ENCODE measurements at places on chromosomes 2 and 18.

DNA sequence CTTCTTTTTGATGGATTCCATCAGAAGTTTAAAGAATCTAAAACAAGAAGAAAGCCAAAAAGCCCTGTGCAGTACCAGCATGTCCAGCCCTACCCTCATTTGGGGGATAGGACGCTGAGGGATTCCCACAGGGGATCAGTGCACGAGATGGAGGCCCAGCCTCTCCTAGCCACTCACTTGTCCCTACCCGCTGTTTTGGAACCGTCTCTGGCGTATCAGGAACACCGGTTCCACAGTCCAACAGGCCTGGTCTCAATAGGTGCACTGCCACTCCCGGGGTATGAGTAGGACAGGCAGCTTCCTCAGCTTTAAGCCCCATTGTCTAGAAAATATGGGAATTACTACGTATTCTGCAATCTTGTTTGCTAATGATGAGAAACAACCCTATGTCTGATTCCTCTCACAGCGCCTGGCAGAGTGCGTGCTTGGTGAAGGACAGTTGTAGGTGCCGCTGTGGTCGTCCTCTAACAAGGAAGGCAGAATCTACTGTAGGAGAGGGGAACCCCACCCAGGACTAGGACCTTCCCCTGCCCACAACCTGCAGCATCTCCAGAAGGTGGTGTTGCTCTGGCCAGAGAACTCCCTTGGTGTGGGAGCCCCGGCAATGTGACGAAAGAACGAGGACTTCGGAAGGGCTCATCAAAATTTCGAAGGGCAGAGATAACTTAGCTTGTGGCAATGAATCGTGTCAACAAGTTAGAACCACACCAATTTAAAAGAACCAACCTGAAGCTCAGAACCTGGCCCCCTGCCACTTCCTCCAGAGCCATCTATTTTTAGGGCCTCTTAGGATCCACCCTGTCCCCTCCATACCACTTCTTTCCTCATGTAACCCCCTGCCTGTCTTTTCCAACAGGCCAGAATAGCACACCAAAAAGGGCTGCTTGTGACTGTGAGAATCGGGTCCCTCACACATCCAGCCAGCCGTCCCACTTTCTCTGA is 71.7 kb downstream of the POLR1A start:
- no peak for DNase-seq

DNA sequence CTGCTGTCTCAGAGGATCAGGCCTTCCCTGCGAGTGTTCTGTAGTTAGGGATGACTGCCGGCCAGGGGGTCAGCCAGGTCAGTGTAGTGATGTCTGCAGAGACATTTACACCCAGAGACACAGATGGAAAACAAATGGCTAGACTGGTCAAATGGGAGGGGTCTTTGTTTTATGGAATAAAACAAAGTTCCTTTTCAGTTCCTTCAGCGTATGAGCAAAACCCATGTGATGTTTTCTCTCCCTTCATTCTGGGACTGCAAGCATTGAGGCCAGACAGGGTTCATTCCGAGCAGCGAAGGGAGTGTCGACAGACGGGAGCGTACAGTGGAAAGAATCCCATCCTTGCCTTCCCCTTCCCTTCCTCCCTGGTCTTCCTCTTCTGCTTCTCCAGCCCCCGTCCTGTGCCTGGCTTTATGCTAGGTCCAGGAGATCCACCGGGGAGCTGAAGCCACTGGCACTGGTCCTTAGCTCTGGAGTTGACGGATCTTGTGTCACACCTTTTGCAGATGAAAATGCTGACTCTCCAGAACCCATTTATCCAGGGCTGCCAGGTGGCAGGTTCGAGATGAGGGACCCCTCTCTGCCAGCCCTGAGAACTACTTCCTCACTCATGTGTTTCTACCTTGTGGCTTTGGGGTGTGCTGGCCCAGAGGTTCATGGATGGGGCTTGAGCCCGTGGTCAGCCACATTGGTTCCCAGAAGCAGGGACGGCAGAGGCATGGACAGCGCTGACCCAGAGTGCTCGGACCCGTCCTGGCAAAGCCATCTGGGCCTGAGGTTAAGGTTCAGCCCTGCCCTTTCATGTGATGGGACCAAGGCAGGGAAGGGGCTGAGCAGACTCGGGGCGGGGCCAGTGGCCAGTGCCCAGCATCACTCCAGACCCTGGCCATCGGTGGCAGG is 24.2 kb downstream of the ITGB1BP1 start:
- DNase-seq, result no peak

GRCh38 chr2:170144761-170145160 is 33.2 kb upstream of the MYO3B start:
- no peak for DNase-seq

- DNase-seq, result no peak
Measured at GRCh38 chr2:197871780-197872456, 67.5 kb downstream of the PLCL1 start.

GRCh38 chr18:5478261-5478660 is 65.5 kb downstream of the EPB41L3 start:
- no peak for DNase-seq

GRCh38 chr18:63339920-63340484 is 20.4 kb upstream of the BCL2 start:
- no peak for DNase-seq

DNA sequence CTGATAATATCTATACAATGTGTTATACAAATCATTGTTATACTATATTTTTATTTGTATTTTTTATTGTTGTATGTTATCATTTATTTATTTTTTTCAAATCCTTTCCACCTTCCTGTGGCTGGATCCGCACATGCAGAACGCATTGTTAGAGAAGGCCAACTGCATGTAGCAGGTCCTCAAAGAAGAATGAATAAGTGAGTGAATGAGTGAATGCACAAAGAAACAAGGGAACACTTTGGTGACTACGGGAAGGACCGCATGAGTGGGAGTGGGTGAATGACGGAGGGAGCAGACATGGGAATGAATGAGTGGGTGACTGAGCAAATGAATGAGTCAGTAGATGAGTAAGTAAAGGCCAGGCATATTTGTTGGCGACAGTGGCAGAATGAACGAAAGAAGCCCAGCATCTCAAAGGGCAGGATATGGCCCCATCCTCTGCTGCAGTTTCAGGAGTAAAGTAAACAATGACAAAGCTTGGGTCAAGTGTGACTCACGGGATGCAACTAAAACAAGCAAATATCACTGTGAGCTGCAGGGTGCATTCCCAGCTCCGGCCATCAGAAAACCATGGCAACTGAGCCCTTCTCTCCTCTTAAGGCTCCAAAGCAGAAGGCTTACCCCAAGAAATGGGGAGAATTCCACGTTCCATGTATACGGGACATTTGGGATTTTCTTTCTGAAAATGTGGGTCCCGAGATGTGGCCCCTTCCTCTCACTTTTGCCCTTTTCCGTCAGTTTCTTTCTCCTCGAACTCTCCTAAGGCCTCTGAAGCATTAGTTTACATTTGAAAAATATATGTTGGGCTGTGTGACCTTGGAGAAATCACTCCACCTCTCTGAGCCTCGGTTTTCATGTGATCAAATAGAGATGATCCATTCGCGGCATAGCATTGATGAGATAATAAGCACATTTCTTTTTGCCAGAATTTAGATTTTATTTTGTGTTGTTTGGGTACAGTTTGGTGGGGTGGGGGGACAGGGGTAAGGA is 24.5 kb downstream of the KCNF1 start:
- DNase-seq, result peak; percentile 96

- no peak for DNase-seq
Measured at GRCh38 chr2:174608866-174609214, 11.2 kb upstream of the WIPF1 start.

- DNase-seq, result no peak
Measured at GRCh38 chr2:8118940-8119781, 562.7 kb upstream of the ID2 start.

GRCh38 chr2:219171231-219171651 is 1.4 kb upstream of the SLC23A3 start:
- peak; percentile 36 for DNase-seq

- no peak for DNase-seq
Measured at GRCh38 chr2:47303341-47304148, 99.4 kb upstream of the MSH2 start.

GRCh38 chr2:26573241-26573925 is 67.8 kb downstream of the CIB4 start:
- no peak for DNase-seq

DNA sequence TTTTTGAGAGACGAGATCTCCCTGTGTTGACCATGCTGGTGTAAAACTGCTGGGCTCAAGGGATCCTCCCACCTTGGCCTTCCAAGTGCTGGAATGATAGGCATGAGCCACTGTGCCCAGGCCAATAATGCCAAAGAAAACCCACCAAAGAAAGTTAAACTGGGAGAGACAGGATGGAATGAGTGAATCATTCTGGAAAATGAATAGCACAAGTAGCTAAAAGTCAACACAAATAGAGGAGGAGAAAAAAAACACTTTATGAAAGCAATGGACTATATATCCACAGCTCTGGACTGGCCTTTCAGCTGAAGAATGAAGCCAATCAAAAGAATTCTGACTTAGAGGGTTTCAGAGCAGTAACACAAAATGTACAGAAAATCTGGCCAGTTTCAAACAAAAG is 23.9 kb downstream of the IAH1 start:
- DNase-seq, result no peak

DNA sequence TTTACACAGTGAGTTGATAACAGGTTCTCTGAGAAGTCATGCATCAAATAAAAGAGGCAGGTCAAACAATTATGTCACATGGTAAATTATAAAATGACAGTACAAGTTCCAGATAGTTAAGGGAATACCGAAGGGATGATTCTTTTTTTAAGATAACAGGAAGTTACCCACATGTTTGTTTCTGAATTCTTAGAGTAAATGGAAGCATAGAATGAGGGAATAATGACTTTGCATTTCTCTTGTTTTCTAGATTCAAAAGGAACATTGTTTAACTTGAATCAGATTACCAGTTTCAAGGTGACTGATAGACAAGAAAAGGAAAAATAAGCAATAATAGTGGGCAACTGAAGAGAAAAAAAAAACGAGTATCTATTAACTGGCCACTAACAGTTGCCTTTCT is 124.5 kb downstream of the MIB1 start:
- DNase-seq, result no peak

- DNase-seq, result no peak
Measured at GRCh38 chr2:142868229-142868762, 9.2 kb upstream of the KYNU start.

GRCh38 chr2:119766944-119767343 is 7.2 kb downstream of the PTPN4 start:
- no peak for DNase-seq

DNA sequence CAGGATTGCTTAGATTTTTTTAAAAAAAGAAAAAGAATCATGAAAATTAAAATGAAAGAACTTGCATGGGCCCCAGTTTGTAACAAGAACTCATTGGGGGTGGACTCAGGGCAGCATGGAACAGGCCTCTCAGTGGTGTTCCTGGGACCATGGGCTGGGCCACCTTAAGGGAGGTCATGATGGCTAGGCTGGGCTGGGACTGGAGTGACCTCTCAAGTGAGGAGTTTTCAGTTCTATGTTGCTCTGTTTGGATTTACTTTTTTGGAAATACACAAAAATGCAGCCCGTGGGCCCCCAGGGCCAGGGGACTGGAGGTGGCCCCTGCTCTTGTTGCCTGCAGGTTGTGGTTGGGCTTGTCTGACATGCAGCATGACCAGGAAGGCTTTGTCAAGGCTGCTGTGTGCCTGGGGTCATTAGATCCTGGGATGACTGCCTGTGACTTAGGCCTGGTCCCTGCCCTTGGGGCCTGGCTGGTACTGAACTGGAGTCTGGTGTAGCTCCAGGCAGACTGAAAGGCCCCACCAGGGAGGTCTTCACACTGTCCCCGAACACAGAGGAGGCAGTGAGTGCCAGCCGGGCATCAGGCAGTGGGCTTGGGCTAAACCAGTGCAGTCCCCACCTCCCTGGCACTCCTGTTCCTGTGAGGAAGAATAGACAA is 115.6 kb downstream of the GLI2 start:
- DNase-seq, result no peak

DNA sequence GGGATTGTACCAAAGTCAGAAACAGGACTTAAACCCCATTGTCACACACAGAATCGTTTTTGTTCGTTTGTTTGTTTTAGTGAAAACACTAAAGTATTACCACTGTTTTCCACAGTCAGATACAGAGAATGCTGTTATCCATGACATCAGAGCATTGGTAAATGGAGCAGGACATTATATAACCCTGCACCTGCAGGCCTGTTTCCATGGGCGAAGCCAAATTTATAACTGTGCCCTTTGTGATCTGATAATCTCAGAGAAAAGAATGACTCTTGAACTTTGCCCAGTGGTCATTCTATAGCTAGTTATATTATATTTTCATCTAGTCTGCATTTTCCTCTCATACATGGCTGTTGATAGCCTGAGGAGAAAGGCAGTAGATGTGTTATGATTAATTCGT is 217.6 kb downstream of the TMEM182 start:
- DNase-seq, result no peak

GRCh38 chr2:219995991-219996765 is 368.7 kb downstream of the SLC4A3 start:
- no peak for DNase-seq

Data from SW480 (cell line).